Bone marrow (tissue), 2 donors: ENCODE measurements at places on chromosomes 11 and 22.

- DNase-seq, result no peak
These were observed 3.3 kb upstream of the KMT5B start for GRCh38 chr11:68216171-68216938.

GRCh38 chr11:82930229-82930628 is 28.7 kb downstream of the DDIAS start:
- no peak for DNase-seq

DNA sequence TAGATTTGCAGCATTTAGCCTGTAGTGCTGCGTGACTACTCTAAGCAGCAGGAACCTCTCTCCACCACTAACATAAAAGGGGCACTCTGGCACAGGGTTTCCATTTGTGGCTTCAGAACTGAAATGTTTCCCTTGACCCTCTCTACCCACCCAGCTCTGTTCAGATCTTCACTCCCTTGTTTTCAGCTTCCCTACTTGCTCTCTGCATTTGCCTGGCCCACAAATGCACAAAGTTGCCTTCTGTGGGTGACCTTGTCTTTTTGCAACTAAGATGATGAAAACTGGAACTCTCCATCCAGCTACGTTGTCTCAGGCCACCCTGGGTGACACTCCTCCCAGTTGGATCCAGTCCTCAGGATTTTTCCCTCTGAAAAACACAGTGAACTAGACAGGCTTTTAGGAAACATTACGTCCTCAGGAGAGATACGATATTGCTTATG is 19.8 kb upstream of the PSMA1 start:
- no peak for DNase-seq

DNA sequence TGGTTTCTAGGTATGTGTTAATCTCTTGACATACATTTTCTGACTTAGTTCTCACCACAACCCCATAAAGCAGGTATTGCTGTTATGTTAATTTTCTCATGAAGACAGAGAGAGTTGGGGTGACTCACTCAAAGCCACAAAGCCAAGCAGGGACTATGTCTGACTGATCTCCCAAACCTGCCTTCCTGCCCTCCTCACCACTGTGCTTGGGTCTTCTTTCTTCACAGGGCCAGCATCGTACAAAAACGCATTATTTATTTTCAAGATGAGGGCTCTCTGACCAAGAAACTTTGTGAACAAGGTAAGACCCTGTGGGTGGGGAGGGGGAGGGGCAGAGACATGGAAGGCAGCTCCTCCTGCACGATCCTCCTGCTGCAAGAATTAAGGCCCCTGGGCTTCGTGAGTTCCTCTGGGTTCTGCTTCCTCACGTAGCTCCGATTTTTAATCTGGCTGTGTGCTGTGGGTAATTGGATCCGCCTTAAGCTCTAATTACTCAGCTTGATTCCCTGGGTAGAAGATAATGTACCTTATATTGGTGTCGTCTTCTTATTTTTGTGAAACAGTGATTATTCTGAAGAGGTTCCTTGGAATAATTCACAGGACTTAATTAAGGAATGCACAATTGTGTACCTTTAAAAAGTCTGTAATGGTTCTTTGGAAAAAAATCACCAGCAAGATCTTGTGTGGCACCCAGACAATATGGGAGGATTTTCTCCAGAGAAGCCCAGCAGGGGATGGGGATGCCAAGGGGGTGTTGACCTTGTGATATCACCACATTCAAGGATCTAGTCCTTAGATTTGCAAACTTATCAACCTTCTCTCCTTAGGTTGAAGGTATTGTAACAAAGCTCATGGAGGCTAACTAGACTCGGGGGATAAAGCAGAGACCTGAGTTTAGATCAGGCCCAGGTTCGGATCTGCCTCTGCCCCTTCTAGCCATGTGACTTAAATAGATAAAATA is 112.9 kb downstream of the SPON1 start:
- no peak for DNase-seq

GRCh38 chr11:111069066-111069465 is 176.5 kb upstream of the POU2AF2 start:
- DNase-seq, result no peak

- DNase-seq, result no peak
These were observed 13.1 kb upstream of the TCF20 start for GRCh38 chr22:42283278-42284201.

GRCh38 chr11:79392161-79392560 is 48.7 kb downstream of the TENM4 start:
- DNase-seq, result no peak

DNA sequence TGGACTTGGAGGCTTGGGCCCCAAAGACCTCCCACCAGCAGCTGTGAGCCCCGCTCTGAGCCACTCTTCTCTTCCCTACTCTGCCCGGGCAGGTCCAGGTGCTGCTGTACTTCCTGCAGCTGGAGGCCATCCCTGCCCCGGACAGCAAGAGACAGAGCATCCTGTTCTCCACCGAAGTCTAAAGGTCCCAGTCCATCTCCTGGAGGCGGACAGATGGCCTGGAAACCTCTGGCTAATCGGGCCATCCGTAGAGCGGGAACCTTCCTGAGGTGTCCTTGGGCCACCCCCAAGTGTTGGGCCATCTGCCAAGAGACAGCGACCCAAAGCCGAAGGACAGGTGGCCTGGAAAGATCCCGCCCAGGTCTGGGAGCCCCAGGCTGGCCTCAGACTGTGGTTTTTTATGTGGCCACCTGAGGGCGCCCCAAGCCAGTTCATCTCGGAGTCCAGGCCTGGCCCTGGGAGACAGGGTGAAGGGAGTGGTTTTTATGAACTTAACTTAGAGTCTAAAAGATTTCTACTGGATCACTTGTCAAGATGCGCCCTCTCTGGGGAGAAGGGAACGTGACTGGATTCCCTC is 135.1 kb downstream of the BCR start:
- DNase-seq, result peak; percentile 12

DNA sequence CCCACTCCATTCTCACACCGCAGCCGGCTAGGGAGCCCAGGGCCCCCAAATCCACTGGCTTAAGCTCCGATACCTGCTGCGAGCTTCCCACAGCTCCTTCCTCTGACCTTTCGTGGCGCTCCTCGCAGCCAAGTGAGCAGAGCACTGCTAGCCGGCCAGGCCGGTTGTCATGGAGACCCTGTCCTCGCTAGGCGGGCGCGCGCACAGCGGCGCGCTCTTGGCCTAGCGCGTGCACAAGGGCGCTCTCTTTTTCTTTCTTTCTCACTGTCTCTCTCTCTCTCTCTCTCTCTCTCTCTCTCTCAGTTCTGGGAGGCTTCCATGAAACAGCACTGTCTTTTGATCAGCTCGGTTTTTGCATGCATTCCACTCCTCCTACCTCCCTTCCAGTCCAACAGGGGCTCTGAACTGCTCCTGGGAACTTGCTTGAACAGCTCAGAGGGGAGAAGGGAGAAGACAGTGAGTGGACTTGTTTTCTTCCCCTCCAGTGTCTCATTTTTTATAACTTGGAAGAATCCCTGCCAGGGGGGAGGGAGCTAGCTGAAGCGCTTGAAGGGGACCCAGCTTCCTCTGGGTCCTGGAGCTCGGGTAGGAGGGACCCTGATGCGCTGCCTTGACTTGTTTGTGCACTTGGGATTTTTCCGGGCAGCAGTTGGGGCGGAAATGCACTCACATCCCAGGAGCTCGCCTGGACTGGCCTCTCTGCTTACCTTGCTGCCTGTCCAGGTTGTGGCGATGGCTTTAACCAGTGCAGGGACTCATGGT is 100.3 kb upstream of the AKIP1 start:
- no peak for DNase-seq

GRCh38 chr11:14270690-14271542 is 88.1 kb downstream of the RRAS2 start:
- peak; percentile 92 for DNase-seq

- DNase-seq, result no peak
These were observed 4.0 kb downstream of the B3GNT6 start for GRCh38 chr11:77038029-77038824.

- no peak for DNase-seq
These were observed 22.0 kb upstream of the JAM3 start for GRCh38 chr11:134046681-134047449.

GRCh38 chr22:37064553-37064952 is 13.0 kb downstream of the KCTD17 start:
- DNase-seq, result no peak

DNA sequence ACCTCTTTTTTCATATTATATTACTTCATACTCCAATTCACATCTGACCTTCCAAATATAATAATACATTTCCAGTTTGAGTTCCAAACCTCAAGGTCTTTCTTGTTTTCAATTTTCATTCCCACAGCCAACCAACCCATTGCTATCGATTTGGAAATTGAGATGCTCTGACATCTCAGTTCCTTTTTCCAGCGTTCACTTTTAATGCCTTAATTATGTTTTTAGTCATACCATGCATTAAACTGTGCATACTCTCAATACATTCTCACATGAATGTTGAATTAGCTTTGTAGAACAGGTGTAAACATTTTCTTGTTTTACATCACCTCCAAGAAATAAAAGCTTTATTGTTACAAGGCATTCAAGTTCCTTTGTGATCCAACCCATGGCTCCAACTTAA is 294.2 kb upstream of the ANO3 start:
- DNase-seq, result no peak

GRCh38 chr11:3786781-3787428 is 10.4 kb downstream of the NUP98 start:
- DNase-seq, result no peak

- no peak for DNase-seq
These were observed 300.3 kb downstream of the ST3GAL4 start for GRCh38 chr11:126655807-126656128.

GRCh38 chr11:111851636-111852035 is 19.7 kb downstream of the ALG9 start:
- no peak for DNase-seq

GRCh38 chr22:32569956-32570355 is 95.3 kb downstream of the FBXO7 start:
- DNase-seq, result no peak

DNA sequence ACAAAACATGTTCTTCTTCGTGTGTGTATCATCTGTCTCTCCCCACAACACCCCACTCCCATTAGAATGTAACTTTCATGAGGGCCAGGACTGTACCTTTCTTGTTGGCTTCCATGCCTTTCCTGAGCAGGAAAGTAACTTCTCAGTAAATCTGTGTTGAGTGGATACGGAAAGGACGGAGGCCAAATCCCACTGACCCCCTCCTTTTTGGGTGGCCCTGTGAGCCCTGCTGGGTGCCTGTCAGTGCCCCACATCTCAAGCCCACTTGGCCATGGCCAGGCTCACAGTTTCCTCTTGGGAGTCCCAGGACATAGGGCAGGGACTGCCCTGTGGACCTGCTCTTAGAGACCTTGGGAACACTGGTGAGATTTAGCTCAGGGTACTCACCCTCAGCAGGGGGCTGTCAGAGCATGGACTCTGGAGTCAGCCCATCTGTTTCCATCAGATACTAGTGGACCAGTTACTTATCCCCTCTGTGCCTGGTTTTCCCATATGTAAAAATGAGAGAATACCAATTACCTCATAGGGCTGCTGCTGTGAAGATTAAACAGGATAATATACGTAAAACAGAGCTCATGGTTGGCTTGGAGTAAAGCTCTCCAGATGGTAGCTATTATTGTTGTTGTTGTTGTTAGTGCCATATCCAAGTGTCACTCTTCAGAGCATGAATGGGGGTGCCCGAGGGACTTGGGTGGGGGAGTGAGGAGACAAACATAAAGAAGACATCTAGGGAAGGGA is 1.0 kb upstream of the C11orf96 start:
- DNase-seq, result no peak

GRCh38 chr22:40595497-40596234 is 40.9 kb downstream of the MRTFA start:
- DNase-seq, result no peak

GRCh38 chr11:123431619-123432018 is 1.6 kb downstream of the GRAMD1B start:
- DNase-seq, result no peak

DNA sequence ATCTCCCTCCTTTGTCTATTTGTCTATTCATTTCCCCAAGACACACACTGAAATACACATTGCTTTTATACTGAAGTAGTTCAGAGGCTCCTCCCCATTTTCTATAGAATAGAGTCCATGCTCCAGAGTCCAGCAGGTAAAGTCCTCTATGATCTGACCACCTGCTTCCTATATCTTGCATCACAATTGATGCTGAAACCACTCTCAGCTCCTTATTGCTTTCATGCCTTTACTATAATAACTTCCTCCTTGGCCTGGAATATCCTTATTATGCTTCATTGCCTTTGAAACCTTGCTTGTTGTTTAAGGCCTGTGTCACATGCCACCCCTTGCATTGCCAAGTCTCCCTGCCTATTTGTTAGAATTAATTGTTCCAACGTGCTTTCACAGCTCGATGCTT is 12.6 kb downstream of the OR6Q1 start:
- DNase-seq, result no peak
